Natural killer cell (primary cell): ENCODE measurements at places on chromosomes 11 and 22. TPM values are rescaled to one million over a fixed set of nuclear protein-coding genes. Genes with fewer than 3 reads are reported as not detected.

RAB38 gene
- total RNA-seq: 10.9 TPM

PPME1 gene
- 15.6 TPM for total RNA-seq

SPDYC gene
- total RNA-seq: not detected

TSG101 gene
- 23.0 TPM for total RNA-seq

ELF5 gene
- not detected for total RNA-seq

CCDC34 gene
- 3.0 TPM for total RNA-seq
